ENCODE measurements at places on chromosomes 7 and 10.

GRCh38 chr10:543131-543530, 146.3 kb downstream of the DIP2C start:
- DNase-seq = no peak

- DNase-seq = peak; percentile 56
These were observed 209.0 kb downstream of the POU6F2 start for GRCh38 chr7:39186671-39187070.

- peak; percentile 82 for DNase-seq
These were observed 10.9 kb upstream of the SP8 start for GRCh38 chr7:20797462-20798080.

DNA sequence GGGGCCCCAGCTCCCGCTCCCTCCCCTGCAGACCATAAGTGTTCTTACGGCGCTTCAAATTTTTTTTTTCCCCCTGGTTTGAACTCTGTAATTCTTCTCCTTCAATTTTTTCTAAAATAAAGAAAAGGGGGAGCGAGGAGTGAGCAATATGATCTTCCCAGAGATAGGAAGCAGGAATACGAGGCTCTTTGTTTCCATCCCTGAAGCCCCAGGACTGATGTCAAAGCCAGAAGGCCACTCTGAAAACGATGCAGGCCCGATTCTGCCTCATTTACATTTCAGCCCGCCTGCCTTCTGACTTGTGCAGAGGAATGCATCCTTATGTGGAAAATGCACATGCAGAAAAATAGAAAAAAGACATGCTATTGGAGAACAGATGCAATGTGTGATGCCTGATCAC, 401.5 kb upstream of the MKI67 start:
- no peak for DNase-seq

DNA sequence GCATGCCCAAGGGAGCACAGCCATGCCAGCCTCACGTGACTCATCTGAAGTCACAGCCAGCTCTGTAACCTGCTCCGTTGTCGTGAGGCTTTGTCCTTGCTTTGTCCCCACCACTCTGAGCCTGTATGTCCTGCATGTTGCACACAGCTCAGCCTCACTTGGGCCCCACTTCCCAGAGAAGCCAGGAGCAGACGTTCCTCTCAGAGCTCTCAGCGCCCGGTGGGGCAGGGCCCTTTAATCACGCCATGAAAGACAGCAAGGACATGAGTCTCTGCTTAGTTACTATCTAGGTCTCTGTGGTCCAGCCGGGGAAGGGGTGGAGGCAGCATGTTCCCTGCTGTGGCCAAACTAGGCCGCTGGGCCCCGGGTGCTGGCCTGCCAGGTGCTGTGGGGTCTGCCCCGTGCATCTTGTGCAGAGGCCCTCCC, 127.4 kb upstream of the FAM20C start:
- no peak for DNase-seq

- no peak for DNase-seq
These were observed 125.1 kb downstream of the RAPGEF5 start for GRCh38 chr7:22231806-22232205.

DNA sequence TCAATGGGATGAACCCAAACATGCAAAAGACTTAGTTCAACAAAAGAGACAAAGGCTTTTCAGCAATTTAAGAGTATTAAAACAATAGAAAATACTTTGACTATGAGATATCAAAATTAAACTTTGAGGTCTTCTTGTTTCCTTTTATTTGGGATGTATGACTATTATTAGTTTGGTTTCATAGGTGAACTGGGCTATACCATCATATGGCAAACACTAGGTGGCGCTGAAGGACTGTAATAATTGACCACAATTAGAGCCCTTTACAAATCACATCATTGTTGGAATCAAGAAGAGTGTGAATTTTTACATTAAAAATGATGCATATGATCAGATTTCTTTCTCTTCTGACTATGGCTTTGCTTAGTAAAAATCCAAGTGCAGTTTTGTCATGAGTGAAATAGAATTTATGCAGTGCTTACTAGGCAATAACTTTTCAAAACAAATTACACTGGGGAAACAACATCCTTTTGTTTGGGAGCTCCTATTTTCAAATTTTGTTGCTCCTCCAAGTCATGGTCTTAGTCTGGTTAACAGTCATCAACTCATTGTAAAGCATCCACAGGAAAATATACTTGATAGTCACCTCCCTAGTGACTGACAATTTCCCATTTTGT, 14.7 kb upstream of the NXPH1 start:
- no peak for DNase-seq

GRCh38 chr7:128011131-128011661, 20.0 kb downstream of the LRRC4 start:
- DNase-seq = no peak

GRCh38 chr10:31549896-31550295, 230.9 kb downstream of the ZEB1 start:
- DNase-seq = no peak

DNA sequence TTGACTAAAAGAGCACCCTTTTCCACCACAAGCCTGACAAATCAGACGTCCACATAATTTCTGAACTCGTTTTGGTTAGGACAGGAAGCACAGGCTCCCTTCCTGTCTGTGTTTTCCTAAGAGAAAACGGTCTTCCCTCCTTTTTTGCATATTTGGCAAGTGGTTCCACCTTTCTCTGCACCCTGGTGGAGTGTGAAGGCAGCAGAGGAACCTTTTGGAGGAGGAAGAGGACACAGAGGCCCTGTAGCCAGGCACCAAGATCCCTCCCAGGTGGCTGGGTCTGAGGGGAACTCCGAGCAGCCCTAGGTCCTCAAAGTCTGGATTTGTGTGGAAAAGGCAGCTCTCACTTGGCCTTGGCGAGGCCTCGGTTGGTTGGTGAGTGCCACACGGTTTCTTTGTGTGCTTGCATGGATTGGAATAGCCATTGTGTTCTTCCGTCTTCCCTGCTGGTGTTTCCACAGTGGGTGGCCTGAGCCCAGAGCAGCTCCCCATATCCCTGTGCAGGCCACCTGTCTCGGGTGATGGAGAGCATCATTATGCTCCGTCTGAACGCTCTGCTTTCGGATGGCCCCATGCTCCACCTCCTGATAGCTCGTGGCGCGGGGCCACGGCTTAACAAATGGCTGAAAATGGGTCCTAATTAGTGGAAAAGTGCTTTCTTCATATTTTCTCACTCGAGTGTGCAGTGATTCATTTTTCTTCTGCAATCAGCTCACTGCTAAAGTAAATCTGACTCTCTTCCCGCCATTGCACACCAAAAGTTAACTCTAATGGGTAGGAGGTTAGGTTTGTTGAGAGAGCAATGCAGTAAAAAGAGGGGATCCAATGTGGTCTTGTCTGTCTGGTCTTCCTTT, 4.2 kb downstream of the IKZF1 start:
- no peak for DNase-seq

DNA sequence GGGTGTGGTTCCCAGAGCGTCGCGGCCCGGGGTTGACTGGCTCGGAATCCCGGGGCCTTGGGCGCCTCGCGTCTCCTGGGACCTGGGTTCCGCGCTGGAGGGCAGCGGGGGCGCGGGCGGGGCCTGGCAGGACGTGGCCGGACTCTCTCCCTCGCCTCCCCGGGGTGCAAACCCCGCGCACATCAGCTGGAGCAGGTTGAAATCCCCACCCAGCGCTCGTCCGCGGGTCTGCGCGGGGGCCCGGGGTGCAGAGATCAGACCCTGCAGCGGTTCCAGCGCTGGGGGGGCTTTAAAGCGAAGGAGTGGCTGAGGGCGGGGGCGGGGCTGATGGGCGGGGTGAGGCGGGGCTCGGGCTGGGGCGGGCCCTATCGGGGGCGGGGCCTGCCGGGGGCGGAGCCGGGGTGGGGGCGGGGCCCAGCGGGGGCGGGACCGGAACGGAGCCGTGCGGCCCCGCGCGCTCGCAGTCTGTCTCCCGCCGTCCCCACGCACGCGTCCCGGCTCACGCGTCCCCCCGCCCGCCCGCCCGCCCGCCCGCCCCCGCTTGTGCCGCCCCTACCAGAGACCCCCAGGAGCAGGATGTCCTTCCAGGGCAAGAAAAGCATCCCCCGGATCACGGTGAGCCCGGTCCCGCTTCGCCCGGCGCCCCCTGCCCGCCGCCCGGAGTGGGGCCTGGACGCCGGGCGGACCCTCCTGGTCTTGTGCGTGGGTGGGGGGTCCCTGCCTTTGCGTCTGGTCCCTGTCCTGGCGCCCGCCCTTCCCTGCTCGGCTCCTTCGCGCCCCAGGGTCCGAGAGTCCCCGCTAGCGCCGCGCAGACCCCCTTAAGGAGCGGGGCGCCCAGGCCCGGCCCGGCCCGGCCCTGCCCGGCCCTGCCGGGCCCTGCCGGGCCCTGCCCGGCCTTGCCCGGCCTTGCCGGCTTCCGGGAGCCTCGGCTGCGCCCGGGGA, at the start of gene DPYSL4:
DPYSL4 (plus strand) TSS at position 461 of the 942 bp plus-strand sequence; CDS start at position 577, 116 bp downstream.
- DNase-seq = peak; percentile 36

DNA sequence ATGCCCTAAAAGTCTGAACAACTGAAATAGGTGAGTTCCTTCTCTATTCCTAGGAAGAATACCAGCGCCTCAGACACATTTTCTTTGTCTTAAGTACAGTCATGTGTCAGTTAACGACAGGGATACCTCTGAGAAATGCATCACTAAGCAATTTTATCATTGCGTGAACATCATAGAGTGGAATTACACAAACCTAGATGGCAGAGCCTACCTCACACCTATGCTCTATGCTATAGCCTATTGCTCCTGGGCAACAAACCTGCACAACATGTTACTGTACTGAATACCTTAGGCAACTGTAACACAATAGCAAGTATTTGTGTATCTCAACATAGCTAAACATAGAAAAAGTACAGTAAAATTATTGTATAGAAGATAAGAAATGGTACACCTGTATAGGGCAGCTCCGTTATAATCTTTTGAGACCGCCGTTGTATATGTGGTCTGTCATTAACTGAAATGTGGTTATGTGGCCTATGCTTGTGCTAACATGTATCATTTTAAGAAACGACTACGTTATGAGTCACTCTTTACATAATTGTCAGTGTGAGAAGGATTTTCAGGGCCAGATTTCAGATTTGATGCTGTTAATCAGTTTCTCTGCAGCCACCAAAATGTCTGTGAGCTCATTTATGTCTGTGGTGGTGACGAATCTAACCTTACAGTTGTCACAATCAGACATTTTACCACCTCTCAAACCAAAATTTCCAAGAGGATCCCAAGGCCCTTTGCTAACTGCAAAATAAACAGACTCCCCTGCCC, 66.1 kb upstream of the STK17A start:
- no peak for DNase-seq

- DNase-seq = no peak
These were observed 14.2 kb upstream of the NPTX2 start for GRCh38 chr7:98602755-98603398.

GRCh38 chr7:64685741-64686140, 19.8 kb downstream of the ZNF107 start:
- DNase-seq = no peak

DNA sequence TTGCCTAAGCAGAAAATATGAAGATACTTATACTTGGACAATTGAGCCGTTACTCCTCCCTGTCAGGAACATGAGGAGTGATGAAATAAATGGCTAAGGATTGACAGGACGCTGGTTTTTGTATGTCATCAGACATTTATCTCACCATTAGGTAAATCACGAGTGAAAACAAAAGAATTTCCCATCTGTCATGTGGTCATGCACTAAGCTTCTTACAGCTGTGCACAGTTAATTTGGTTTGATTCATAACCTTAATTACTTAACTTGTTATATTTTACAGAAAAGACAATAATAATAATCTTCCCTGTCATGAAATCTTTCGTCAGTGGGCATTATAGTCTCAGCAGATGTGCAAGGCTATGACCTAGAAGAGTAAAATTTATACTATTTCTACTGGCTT, 266.5 kb downstream of the HGF start:
- DNase-seq = no peak

DNA sequence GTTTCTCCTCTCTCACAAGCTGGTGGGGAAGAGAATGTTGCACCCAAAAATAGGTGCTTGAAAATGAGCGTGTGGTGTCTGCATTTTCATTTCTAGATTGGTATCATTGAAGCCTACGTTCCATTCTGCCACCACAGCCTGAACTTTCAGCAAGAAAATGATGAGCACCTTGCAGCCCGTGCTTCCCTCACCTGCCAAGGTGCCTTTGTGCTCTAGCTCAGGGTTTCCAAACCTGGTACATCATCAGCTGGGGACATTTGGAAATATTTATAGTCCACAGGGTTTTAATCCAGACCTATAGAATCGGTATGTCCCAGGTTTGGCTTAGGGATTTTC, 701.2 kb downstream of the AUTS2 start:
- DNase-seq = no peak

GRCh38 chr7:37435156-37435855, 13.4 kb downstream of the ELMO1 start:
- DNase-seq = no peak

DNA sequence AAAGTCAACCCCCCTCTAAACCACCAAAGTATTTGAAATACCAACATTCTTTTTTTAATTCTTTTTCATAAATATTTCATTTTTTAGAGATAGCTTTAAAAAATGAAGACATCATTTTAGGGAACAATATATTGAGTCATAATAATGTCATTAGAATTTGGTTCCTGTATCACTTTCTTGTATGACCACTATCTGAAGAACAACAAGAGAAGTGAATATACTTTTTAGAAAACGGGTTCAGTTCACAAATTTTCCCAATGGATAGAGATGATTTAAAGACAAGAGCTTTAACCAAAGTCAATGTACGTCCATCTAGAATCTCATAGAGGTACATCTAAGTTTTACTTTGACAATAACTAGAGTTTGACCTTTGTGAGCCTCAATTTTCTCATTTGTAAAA, 48.2 kb downstream of the CUBN start:
- DNase-seq = no peak

DNA sequence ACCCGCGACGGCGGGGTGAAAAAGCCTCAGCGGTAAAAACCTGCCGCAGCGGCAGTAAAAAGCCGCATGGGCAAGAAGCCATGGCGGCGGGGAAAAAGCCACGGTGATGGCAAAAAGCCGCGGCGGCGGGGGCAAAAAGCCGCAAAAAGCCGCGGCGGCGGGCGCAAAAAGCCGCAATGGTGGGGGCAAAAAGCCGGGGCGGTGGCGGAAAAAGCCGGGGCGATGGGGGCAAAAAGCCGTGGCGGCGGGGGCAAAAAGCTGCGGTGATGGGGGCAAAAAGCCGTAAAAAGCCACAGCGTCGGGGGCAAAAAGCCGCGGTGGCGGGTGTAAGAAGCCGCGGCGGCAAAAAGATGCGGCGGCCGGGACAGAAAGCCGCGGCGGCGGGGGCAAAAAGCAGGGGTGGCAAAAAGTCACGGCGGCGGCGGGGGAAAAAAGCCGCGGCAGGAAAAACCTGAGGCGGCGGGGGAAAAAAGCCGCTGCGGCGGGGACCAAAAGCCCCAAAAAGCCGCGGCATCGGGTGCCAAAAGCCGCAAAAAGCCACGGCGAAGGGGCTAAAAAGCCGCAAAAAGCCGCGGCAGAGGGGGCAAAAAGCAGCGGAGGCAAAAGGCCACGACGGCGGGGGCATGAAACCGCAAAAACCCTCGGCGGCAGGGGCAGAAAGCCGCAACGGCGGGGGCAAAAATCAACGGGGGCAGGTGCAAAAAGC, 488.5 kb downstream of the ZNF33B start:
- no peak for DNase-seq

All from ELF-1 (cell line).